ENCODE measurements at places on chromosomes 2 and 18. TPM values are rescaled to one million over a fixed set of nuclear protein-coding genes. Genes with fewer than 3 reads are reported as not detected.

KIAA2012 gene
- total RNA-seq = 0.83 TPM

LYPD1 gene
- total RNA-seq = 8.0 TPM

MAP3K19 gene
- not detected for total RNA-seq

PAX3 gene
- not detected for total RNA-seq

DNA sequence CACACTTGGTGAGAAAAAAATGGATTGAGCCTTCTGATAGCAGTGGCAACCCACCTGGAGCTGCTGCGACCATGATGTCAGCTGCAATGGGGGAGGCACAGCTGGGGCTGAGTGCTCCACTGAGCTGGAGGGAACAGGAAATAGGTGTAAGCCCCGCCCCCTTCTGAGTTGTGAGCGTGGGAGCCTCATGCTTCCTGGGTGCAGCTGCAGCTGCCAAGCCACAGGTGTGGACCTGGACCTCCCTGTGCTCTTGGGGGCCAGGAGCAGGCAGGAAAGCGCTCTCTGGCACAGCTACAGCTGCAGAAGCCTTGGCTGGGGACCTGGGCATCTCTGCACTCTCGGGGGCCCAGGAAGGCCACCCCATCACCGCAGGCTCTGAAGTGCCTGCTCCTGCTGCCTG, 970.6 kb downstream of the DCDC2C start:
- DNase-seq = no peak
- H3K4me3 ChIP-seq = no peak overlapping the region
- H3K27me3 ChIP-seq = no peaks in the 10 kb centered on the region
- no peak overlapping the region for H3K27ac ChIP-seq
- no peaks in the 10 kb centered on the region for H3K4me1 ChIP-seq

- peaks cover 3% of the 10 kb centered on the region for H3K27me3 ChIP-seq
- H3K27ac ChIP-seq = peak overlapping the region; percentile 56
- no peak for DNase-seq
- H3K4me3 ChIP-seq = no peak overlapping the region
- no peaks in the 10 kb centered on the region for H3K36me3 ChIP-seq
Measured at GRCh38 chr2:26650713-26651469, 9.7 kb upstream of the CIB4 start.

GRCh38 chr2:20326163-20326780, 24.4 kb downstream of the PUM2 start:
- H3K27ac ChIP-seq = no peak overlapping the region
- no peaks in the 10 kb centered on the region for H3K27me3 ChIP-seq
- peaks cover 21% of the 10 kb centered on the region for H3K4me1 ChIP-seq
- no peak for DNase-seq
- H3K36me3 ChIP-seq = no peaks in the 10 kb centered on the region

DNA sequence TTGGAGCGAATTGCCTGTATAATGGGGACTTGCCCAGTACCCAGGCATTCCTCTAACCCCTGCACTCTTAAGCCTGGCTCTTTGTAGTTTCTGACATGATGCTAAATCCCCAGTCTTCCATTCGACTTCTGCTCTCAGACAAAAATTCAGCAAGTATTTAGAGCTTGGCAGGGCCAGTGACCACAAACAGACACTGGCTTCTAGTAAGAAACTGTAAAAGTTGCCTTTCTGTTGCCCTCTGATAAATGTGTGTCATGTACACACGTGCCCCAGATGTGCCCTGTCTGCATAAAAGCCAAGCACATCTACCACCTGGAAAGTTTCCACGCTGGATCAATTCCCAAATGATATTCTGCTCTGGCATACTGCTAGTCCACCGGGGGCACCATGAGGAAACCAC, 18.0 kb downstream of the PAX3 start:
- DNase-seq = no peak
- H3K27me3 ChIP-seq = peaks cover 4% of the 10 kb centered on the region
- H3K4me3 ChIP-seq = no peak overlapping the region
- H3K27ac ChIP-seq = no peak overlapping the region
- no peaks in the 10 kb centered on the region for H3K36me3 ChIP-seq

DNA sequence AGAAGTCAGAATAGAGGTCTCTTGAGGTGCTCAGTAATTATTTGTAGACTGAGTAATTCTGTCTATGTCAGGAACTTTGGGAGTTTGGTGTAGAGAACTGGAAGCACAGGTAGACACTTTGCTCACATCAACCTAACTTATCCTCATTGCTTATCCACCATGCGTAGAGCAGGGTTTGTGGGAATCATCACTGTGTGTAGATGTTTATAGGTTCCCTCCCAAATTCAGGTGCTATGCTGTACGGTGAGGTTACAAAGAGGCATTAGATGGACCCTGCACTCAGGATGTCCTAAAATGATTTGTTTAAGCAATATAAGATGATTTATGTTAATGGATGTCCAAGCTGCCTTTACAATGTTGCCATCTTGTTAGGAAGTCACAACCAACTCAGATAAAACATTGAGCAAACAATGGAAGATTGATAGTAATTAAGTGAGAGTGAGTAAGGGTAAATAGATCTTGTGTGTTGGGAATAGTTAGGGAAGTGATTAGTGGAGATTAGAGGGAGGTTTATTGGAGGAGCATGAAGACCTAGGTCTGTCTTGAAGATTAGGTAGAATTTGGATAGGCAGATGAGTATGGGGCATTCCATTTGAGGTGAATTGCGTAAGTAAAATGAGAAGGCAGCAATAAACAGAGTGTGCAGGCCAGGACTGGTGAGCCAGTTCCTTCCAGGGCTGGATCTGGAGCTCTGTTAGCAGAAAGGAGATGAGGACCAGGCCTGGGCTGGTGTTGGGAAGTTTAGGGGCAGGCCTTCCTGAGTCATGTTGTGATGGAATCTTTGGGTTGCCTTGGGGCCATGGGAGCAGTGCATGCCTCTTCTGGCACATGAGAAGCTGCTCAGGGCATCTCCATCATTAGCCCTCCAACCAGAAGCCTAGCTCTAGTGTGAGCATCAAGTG, 12.1 kb downstream of the EPAS1 start:
- DNase-seq = no peak
- no peak overlapping the region for H3K4me3 ChIP-seq
- no peaks in the 10 kb centered on the region for H3K36me3 ChIP-seq
- H3K27ac ChIP-seq = peak overlapping the region; percentile 4

GRCh38 chr18:36849288-36850006, 20.5 kb downstream of the KIAA1328 start:
- no peak for DNase-seq
- H3K4me3 ChIP-seq = no peak overlapping the region
- no peak overlapping the region for H3K27ac ChIP-seq
- H3K4me1 ChIP-seq = no peaks in the 10 kb centered on the region
- no peaks in the 10 kb centered on the region for H3K27me3 ChIP-seq

DNA sequence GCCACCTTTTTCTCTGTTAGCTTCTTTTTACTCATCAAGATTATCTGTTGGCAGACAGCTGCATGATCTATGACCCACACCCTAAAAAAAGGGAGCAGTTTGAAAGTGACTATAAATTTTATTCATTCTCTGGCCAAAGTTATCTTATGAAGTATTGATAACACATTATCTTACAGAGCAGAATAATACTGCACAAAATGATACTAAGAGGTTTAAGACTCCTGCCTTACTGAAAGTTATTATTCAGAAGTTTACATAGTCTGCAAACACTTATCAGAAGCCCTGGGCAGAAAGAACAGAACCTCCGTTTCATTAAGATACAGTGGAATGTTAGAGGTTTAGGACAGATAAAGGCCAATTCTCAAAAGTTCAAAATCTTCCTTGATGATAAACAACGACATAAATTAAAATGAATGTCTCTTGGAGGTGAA, 78.2 kb downstream of the ZEB2 start:
- no peaks in the 10 kb centered on the region for H3K27me3 ChIP-seq
- no peak overlapping the region for H3K27ac ChIP-seq
- DNase-seq = no peak
- H3K4me3 ChIP-seq = no peak overlapping the region
- no peaks in the 10 kb centered on the region for H3K4me1 ChIP-seq

DNA sequence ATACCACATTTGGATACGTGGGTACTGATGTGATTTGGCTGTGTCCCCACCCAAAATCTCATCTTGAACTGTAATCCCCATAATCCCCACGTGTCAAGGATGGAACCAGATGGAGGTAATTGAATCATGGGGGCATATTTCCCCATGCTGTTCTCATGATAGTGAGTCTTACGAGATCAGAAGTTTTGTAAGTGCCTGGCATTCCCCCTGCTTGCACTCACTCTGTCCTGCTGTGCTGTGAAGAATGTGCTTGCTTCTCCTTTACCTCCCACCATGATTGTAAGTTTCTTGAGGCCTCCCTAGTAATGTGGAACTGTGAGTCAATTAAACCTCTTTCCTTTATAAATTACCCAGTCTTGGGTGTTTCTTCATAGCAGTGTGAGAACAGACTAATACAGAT, 70.3 kb downstream of the CHST9 start:
- H3K36me3 ChIP-seq = no peaks in the 10 kb centered on the region
- no peak overlapping the region for H3K27ac ChIP-seq
- no peaks in the 10 kb centered on the region for H3K4me1 ChIP-seq

- no peaks in the 10 kb centered on the region for H3K36me3 ChIP-seq
- no peak overlapping the region for H3K27ac ChIP-seq
- DNase-seq = no peak
- H3K4me1 ChIP-seq = no peaks in the 10 kb centered on the region
- no peaks in the 10 kb centered on the region for H3K27me3 ChIP-seq
- H3K4me3 ChIP-seq = no peak overlapping the region
Measured at GRCh38 chr2:17043173-17043572, 377.5 kb upstream of the CYRIA start.

Measured in sigmoid colon (tissue), 7 donors.